GM23338 (cell line): ENCODE measurements at places on chromosomes 5 and 9. TPM values are rescaled to one million over a fixed set of nuclear protein-coding genes. Genes with fewer than 3 reads are reported as not detected.

DNA sequence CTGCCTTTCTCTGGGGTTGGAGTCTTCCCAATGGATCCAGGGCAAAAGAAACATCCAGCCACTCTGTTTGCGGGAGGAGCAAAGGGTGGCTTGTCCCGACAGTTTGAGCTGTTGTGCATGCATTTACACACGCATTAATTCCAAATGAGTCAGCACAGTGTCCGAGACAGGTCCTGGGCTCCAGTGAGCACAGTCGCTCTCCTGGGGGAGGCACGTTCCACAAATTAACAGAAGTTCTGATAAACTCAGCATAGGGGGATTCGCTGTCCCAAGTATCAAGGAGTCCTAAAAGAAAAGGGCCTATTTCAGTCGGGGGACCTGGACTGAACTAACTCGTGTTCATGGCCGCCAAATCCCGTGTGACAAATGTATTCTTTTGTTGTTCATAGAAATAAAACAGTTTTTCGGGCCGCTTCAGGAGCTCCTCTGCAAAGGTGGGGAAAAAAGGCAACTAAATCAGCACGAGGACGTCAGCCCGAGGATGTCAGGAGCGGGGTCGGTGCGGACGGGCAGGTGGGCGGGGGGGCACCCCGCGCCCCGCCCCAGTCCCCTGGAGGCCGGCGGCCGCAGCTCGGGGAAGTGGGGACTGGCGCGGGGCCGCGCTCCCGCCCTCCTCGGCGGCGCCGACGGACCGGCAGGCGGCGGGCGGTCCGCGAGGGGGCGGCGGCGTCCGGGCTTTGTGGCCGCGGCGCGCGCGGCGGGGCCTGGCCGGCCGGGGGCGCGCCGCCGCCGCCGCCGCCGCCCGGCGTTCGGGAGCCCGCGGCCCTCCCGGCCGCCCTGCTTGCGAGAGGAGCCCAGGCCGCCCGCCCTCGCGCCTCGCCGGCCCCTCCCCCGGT is at the start of gene MSANTD3:
Gene MSANTD3, plus strand, starts transcription at position 614 of the 836 bp plus-strand sequence. CDS start 14,796 bp downstream, outside the sequence.
- DNase-seq = peak; percentile 76

DNA sequence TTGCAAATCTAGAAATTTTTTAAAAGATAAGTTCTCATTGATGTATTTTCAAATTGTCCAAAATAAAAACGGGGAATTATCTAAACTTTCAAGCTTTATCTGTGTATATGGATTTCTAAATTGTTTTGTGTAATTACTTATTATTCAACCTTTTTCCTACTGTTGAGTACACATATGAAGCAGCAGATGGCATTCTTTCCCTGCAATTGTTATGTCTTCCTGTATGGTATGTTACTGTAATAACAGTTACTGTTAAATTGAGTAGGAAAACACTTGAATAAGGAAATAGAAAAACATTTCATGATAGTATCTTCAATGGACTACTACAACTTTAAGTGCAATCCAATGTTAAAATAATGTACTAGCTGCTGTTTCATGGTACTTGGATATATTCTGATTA is 124.8 kb downstream of the RANBP17 start:
- DNase-seq = no peak

DNA sequence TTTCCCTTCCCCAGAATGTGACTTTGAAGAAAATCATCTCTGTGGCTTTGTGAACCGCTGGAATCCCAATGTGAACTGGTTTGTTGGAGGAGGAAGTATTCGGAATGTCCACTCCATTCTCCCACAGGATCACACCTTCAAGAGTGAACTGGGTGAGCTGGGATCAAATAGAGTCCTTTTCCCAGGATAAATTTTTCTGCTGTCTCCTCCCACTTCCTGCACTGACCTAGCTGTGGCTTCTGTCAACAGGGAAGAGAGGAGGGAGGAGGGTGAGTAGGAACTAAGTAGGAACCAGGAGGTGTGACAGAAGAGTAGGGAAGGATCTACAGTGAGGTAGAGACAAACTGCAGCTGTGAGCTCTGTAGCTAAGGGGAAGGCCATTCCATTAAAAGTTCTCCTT is 69.3 kb downstream of the MAMDC2 start:
- DNase-seq = no peak

DNA sequence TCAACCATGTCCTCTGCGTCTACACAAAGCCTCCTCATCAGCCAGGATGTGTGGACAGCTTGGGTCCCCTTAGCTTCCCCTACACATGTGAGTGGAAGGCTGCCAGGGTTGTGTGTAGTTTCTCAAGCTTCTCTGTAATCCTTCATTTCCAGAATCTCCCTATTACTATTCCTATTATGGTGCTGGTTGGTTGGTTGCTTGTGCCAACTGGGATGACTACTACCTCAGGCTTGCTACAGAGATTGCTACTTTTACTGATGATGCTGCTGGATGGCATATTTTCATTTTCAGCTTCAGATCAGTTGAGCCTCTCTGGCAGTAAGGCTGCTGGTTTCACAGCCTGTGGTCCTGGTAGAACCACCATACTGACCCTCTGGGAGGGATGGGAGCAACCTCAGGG is 39.9 kb downstream of the ATG10 start:
- DNase-seq = no peak

DNA sequence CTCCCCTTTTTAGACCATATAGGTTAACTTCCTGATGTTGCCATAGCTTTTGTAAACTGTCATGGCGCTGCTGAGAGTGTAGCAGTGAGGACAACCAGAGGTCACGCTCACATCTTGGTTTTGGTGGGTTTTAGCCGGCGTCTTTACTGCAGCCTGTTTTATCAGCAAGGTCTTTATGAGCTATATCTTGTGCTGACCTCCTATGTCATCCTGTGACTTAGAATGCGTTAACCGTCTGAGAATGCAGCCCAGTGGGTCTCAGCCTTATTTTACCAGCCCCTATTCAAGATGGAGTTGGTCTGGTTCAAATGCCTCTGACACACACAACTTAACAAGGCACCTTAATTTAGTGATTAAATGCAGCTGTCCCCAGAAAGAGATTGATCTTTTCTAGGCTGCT is 23.9 kb upstream of the KDM4C start:
- DNase-seq = no peak

DNA sequence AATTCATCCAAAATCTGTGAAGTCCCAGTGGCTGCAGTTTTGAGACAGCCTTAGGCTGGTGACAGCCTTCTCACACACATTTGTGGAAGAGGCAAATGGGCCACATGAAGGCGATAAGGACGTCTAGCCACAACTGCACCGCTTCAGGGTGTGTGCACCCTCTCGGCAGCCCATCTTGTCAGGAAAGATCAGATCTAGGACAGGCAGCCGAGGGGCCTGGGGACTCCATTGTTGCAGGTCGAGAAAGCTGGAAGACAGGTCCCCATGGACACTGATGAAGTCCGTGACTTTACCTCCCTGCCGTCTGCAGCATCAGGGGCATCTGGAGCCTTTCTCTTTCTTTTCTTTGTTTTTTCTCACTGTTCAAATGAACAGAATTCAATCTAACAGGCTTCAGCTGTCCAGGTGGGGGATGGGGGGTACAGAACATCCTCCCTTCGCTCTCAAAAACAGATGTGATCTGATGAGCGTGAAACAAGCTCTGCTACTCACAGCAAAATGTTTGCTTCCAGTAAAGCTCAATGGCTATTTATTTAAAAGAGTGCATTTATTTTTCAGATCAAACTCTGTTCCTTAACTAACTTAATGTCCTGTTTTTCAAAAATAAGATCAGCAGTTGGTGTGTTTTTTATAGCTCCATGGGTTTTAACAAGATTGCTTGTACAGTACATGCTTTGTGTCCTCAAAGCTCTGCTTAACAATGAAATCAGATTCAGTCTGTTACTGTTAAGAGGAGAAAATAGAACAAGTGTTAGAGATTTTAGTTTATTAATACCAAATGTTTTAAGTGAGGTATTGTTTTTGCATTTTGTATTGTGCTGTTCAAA is 111.8 kb upstream of the OTULINL start:
- no peak for DNase-seq

DNA sequence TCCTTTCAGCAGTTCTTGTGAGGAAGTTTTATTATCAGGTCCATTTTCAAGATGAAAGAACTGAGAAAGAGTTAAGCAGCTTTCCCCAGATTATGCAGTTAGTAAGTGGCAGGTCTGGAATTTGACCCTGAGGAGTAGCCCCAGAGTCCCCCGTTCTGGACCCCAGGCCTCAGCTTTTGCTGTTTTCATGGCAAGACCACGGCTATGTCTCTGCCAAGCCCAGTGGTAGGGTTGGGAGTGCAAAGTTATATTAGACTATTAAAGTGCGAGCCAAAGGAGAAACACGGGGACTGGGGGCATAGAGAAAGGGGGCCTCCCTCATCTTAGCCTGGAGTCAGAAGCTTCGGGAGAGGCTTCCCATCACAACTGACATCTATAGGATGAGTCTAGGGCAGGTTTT is 19.3 kb upstream of the ORM1 start:
- DNase-seq = no peak

Gene PCDHB6
- polyA plus RNA-seq = 0.11 and 0.17 TPM in 2 replicates

Gene ASPN
- 0.82 and 0.99 TPM in 2 replicates for polyA plus RNA-seq

Gene GAS1
- 1.4 and 1.8 TPM in 2 replicates for polyA plus RNA-seq

Gene SLC34A1
- not detected in 2 replicates for polyA plus RNA-seq

Gene PCDHB11
- 0.19 and 0.33 TPM in 2 replicates for polyA plus RNA-seq
